ENCODE measurements at places on chromosomes 6 and 20.

- peak; percentile 78 for DNase-seq
- no peaks in the 10 kb centered on the region for H3K36me3 ChIP-seq
- peaks cover 21% of the 10 kb centered on the region for H3K27me3 ChIP-seq
Observed at GRCh38 chr6:168956884-168957730, 296.5 kb downstream of the THBS2 start.

GRCh38 chr6:6674872-6675271, 86.4 kb downstream of the LY86 start:
- peaks cover 14% of the 10 kb centered on the region for H3K4me1 ChIP-seq
- DNase-seq, result peak; percentile 36
- no peaks in the 10 kb centered on the region for H3K36me3 ChIP-seq
- H3K27ac ChIP-seq, result no peak overlapping the region

- DNase-seq, result no peak
- no peak overlapping the region for H3K4me3 ChIP-seq
- no peaks in the 10 kb centered on the region for H3K27me3 ChIP-seq
- H3K4me1 ChIP-seq, result no peaks in the 10 kb centered on the region
- no peak overlapping the region for H3K27ac ChIP-seq
- H3K36me3 ChIP-seq, result no peaks in the 10 kb centered on the region
Observed at GRCh38 chr6:45699663-45700062, 316.0 kb downstream of the CLIC5 start.

DNA sequence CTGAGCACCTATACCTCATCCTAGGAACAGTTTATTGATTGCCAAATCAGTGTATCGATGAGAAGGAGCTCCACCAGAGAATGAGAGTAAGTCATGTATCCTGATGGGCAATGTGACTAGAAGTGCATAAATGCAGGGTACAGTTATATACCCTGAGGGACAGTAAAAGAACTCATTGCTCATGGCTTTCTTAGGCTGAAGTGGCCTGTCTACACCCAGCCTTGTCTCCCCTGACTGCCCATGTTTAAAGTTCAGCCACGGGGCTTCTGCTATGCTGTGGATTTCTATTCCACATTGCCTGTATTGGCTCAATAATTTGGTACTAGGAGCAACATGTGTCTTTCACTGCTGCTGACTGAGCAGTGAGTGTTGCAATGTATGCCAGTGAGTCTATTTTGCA, 400.4 kb upstream of the IMPG1 start:
- H3K36me3 ChIP-seq, result no peaks in the 10 kb centered on the region
- no peak overlapping the region for H3K27ac ChIP-seq
- H3K27me3 ChIP-seq, result no peaks in the 10 kb centered on the region
- no peak overlapping the region for H3K4me3 ChIP-seq
